Esophagus squamous epithelium (tissue), 5 donors: ENCODE measurements at places on chromosomes 3 and 15.

DNA sequence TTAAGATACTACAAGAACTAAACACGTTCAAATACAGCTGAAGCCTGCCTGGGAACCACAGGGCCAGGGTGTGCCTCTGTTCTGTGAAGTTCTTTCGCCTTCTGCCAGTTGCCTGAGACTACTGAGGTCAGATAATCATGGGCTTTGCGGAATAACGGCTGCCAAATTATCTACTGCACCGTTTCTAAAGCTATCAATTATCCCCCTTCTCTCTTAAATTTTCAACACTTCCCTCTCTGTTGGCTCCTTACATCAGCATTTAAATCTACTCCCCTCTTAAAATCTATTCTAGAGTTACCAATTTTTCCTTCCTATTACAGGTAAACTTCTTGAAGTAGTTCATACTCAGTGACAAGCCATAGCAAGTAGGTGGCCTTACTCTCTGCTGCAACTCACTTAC is 6.2 kb upstream of the NEO1 start:
- no peak for DNase-seq

GRCh38 chr3:143208976-143209714 is 89.6 kb downstream of the CHST2 start:
- DNase-seq = no peak

GRCh38 chr15:64571857-64572291 is 111.5 kb downstream of the ZNF609 start:
- no peak for DNase-seq

DNA sequence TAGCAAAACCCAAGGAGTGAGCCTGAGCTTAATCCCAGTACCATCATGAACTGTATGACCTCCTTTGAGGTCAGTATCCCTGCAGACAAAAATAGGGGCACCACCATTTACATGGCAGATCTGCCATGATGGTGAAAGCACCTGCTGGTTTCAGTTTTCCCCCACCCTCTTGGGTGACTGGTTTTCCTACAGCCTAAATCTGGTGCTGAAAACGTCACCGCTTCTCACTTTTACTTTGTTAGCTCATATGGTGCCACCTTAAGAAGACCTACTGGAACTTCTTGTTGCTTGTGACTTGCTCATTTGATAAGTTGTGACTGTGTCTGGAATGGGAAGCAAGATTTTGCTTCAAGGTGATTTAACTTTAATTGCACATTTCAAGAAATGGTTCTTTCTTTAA is 5.1 kb downstream of the PPP1R2 start:
- no peak for DNase-seq

GRCh38 chr15:62603742-62604141 is 438.7 kb upstream of the C2CD4B start:
- DNase-seq = no peak

DNA sequence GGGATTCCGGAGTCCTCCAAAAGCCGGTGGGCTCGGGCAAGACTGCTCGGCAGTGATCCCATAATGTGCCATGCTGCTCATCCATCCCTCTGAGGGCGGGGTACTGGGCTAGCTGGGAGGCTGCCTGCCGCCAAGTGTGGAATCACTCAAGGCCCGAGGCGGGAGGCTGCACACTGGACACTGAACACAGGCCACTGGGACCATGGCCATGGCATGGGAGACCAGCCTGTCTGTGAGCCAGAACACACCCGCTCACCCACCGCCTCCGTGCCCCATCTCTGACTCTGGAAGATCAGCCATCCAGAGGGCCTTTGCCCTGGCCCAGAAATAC is 1.4 kb downstream of the C3orf22 start:
- DNase-seq = no peak

GRCh38 chr3:144774897-144775296 is 803.3 kb downstream of the DIPK2A start:
- no peak for DNase-seq

GRCh38 chr15:82635798-82636197 is 11.4 kb downstream of the CPEB1 start:
- DNase-seq = no peak

GRCh38 chr3:122091602-122092295 is 36.6 kb downstream of the CD86 start:
- no peak for DNase-seq

DNA sequence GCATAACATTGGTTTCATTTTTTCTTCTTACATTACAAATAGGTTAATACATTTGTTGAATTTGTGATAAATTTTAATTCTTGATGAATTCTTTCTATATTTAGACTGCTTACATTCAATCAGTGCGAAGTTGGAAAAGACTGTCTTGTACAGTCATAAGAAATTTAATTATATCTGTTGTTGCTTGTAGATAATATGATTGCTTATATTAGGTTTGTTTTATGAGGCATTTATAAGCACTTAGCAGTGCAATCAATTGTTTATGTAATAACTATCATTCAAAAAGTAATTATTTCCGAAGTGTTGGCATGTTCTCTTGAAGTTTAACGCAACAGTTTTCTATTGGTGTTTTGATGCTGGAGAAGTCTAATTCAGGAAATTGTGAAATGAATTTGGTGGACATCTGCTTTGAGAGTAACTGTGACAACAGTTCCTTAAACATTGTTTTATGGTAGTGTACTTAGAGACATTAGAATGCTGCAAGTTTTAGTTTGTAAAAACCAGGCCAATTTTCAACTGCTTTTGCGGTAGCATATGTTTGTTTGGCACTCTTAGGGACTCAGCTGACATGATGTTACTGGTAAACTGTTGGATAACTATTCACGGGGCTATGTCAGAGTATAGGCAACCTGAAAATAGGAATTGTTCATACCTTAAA is 99.7 kb downstream of the NAALADL2 start:
- no peak for DNase-seq

DNA sequence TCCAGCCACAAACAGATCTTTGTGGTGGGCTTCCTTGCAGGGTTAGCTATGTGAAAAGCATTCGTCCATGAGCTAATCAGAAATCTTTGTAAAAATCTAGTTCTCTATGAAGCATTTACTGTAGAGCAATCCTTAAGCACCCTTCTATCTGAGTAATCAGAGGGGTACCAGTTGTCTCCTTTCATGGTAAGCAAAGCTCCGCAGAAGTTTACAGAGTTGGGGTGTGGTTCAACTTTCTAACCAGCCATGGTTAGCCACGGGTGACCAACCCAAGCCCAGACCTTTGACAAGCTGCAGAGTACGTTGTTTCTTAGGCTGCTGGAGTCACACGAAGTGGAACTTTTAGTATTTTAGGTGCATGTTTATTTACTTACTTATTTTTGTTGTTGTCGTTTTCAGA is 77.4 kb downstream of the FLNB start:
- DNase-seq = no peak

DNA sequence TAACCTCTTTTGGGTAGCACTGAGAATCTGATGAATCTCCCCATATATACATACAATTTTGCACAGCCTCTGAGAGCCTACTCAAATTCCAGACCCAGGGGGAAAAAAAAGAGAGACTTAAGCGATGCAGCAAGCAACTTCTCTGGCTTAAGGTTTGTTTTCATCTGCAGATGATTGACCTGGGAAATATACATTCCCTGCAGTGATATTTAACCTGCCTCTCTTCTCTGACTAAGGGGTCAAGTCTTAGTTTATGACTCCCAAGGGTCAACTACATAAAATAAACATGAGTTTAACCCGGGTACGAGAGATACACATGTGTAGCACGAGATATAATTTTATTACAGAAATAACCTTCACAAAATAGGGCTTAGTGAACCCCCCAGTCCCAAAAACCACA is 737.8 kb downstream of the TUSC7 start:
- no peak for DNase-seq

DNA sequence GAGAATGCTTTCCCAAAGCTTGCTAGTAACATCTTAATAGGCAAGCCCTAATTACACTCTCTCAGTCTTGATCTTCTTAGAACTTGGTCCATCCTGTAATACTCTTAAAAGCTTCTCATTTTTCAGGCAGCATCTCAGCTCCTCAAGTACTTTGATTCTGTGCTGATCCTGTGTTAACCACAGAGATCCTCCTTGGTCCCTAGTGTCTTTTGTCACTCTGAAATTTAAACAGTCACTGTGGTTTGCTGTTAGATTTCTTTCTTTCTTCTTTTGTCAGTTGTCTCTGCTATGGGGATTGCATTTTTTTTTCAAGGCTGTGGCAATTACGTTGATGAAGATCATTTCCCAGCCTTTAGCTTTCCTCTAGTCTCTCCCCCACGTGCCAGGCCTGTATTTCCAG is 26.0 kb upstream of the UBE3A start:
- DNase-seq = no peak

GRCh38 chr3:140165781-140166180 is 230.8 kb downstream of the CLSTN2 start:
- DNase-seq = no peak

- no peak for DNase-seq
These were observed 556.7 kb downstream of the FGF12 start for GRCh38 chr3:192170659-192171058.

- no peak for DNase-seq
These were observed 39.3 kb downstream of the ADCY5 start for GRCh38 chr3:123409443-123410148.

DNA sequence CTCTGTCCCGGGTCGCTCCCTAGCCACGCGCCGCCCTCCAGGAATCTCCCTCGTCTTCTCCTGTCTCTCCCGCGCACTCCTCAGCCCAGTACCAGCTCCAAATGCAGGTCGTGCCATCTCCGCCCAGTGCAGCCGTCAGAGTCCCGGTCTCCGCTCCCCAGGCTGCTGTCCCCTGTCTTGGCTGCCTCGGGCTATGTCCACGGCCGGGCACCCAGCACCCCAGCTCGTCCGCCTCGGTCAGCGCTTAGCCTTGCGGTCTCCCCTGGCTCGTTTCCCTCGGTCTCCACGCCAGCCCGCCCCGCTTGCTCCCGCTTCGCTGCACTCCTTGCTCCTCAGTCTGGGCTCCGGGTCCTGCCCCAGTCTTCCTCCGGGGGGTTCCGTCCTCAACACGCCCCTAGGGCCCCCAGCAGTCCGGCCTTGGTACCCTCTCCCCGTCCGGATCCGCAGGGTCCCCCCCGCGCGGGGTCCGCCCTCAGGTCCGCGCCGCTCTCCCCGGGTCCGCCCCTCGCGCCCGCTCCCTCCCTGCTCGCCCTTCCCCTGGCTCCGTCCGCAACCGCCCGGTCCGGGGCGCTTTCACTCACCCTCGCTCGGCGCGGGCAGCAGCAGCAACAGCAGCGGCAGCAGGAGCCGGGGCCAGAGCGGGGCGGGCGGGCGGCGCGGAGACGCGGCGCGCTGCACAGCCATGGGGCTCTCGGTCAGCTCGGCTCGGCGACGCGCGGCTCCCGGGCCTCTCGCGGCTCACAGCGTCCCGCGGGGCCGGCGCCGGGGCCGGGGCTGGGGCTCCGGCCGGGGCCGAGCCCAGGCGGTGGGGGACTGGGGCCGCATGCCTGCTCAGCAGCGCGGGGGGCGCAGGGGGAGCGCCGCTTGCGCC is 462 bp downstream of the IGDCC3 start:
- no peak for DNase-seq

- DNase-seq = no peak
These were observed 34.0 kb upstream of the ZNF280D start for GRCh38 chr15:56767315-56767714.

DNA sequence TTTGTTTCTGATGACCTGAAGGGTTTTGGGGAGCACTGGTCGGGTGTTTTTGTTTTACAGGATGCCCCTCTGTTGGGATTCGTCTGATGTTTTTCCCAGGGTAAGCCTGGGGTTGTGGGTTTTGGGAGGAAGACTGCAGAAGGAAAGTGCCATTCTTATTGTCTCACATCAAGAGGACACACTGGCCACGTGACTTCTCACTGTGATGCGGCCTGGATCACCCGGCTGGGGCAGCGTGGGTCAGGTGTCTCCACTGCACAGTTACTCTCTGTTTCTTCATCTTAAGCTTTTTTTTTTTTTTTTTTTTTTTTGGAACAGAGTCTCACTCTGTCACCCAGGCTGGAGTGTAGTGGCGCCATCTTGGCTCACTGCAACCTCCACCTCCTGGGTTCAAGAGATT is 120.5 kb downstream of the TMEM266 start:
- DNase-seq = no peak

DNA sequence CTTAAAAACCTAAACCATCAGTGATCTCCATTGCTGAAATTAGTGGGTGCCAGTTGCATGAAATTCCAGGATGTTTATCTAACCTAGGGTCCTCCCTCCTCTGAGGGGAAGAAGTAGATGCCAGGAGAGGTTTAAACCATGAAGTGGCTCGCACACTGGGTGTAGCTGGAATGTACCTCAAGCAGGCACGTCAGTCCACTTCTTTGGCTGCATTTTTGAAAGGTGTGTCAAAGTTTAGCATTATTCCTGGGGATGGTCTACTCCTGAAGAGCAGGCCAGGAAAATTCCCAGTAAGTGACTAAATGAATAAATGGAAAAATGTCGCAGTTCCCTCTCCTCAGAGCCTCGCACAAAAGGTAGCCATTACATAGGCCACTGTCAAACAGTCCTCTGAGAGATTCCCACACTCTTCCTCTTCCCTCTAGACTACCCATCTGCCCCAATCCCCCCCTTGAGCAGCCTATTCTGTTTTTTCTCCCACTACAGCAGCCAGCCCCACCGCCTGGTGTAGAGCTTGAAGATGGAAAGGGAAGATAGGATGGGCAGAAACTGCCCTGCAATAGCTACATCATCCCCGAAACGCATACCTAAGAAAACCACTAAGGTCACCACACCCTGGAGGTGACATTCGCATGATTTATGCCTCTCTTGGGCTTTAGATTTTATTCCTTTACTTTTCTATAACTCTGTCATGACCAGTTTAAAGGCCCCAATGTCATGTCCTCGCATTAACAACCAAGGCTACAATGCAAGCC is 655 bp upstream of the TMOD3 start:
- no peak for DNase-seq

DNA sequence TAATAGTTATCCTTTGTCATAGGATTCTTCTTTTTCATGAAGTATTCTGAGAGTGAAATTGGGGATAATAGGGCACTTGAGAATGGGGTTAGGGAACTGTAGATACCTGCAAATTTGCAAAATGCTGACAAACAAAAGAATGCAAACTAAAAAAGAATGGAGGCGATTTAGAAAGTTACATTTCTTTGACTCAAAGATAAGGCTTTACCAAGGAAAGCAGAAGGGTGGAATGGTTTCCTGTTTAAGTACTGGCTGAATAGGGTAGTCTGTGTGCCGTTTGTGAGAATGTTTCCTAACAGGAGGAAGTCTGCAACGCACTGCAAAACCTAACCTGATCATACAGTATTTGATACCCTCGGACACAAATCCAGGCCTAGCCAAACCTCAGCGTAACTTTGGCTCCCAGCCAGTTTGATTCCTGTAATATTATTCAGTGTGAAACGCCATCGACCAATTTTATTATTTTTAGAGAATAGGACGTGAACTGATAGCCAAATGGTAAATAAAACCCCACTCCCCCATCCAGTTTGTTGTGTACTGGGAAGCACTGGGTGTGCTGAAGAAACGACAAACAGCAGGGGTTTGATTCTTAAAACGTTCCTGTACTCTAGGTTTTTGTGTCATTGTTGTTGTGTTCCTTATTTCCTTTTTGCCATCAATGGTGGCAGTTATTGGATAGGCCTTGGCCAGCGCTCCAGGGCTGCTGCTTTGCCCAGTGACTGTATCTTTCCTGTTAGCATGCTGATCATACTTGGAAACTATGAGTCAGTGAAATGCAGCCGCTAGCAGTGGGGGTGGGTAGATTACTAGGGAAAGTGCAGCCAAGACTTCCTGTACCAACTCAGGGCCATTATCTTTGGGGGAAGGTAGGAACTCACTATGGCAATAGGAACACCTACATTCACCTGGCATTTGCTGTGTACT is 148.0 kb upstream of the TBL1XR1 start:
- peak; percentile 36 for DNase-seq

- no peak for DNase-seq
These were observed 8.2 kb downstream of the CDC25A start for GRCh38 chr3:48180021-48180420.

- no peak for DNase-seq
These were observed 78.5 kb upstream of the BCL6 start for GRCh38 chr3:187823746-187824145.

GRCh38 chr3:28406241-28406640 is 57.6 kb upstream of the AZI2 start:
- DNase-seq = no peak
